ENCODE measurements at places on chromosomes 4 and X.

- peak; percentile 20 for DNase-seq
These were observed 68.5 kb downstream of the CEP44 start for GRCh38 chr4:174352061-174352819.

DNA sequence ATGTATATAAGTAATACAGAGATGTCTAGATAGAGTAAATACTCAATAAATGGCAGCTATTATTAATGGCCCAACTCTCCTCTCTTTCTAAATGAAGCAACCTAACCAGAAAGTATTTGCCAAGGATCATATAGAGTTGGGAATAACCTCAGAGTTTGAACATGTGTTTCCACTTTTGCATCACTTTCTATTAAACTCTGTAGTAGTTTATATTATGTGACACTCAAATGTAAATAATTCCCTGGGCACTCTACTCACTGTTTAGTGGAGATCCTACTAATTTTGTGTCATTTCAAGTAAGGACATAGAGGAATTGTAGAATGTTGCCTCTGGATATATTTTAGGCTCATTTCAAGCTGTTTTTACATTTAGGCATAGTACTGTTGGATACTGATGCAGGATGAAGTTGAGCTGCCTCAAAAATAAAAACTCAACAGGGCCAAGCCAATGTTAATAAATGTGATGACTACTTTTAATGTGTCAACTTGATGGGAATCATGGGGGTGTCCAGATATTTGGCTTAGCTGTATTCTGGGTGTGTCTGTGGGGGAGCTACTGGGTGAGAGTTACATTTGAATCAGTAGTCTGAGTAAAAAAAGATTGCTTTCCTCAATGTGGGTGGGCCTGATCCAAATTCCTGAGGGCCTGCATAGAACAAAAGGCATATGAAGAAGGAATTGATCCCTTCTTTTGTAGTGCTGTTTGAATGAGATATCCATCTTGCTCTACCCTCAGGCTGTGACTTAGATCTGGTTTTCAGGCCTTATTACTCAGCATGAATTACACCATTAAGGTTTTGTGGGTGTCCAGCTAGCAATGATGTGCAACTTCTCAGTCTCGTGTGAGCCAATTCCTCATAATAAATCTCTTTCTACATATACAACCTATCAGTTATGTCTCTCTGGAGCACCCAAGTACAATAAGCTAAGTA is 1368.2 kb downstream of the STIM2 start:
- peak; percentile 84 for DNase-seq

- peak; percentile 14 for DNase-seq
These were observed 34.4 kb upstream of the BLTP1 start for GRCh38 chr4:122117743-122118142.

GRCh38 chr4:40627540-40627939 is 2.1 kb downstream of the RBM47 start:
- peak; percentile 19 for DNase-seq

DNA sequence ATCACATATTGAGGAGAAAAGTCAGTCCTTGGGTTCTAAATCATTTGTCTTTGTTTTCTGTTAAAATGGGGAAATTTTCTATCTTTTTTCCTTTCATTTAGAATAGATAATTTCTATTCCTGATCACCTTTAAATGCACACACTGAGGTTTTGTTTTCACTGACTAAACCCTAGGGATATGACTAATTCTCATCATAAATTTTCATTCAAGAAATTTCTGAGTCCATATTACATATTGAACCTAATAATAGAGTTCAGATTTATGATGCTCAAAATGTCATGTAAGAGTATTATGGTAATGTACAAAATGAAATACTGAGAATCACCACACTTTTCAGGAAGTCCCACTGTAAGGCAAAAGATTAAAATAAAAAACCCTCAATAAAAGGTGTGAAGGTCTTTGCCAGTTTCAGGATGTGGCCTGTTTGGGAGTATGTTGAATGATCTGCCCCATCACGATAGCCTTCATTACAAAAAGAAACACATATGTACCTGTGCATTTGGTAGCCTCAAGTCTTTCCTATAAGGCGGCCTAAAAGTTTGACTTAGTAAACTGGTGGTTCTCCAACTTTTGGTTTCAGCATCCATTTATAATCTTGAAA is 49.4 kb downstream of the LEF1 start:
- no peak for DNase-seq

- DNase-seq: peak; percentile 61
These were observed 3.9 kb downstream of the LOC101059915 start for GRCh38 chrX:71671043-71671780.

DNA sequence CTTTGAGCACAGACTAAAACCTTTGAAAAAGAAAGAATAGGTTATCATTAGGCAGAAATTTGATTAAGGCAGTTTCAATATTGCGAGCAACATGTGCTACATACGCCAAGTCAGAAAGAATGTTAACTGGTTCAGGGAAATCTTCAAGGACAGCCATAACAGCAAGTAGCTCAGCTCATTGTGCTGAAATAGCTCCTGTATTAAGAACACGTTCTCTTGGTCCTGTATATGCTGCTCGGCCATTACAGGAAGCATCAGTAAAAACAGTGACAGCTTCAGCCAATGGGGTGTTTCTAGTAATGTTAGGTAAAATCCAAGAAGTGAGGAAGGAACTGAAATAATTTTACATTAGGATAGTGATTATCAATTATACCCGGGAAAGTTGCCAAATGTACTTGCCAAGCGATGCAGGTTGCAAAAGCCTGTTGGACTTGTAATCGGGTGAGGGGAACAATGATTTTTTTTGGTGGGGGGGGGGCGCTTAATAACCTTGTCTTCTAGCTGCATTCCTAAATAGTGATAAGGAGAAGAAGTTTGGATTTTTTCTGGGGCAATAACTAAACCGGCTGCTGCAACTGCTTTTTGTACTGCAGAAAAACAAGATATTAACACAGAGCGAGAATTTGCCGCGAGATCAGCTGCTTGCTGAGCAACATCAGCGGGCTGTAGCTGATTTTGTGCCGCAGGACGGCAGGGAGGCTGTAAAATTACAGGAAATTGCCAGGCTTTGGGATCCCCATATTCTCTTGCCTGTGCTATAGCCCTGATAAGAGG is 49.4 kb upstream of the RASSF6 start:
- no peak for DNase-seq

- DNase-seq: no peak
These were observed 26.9 kb upstream of the RASGEF1B start for GRCh38 chr4:81498551-81499099.

DNA sequence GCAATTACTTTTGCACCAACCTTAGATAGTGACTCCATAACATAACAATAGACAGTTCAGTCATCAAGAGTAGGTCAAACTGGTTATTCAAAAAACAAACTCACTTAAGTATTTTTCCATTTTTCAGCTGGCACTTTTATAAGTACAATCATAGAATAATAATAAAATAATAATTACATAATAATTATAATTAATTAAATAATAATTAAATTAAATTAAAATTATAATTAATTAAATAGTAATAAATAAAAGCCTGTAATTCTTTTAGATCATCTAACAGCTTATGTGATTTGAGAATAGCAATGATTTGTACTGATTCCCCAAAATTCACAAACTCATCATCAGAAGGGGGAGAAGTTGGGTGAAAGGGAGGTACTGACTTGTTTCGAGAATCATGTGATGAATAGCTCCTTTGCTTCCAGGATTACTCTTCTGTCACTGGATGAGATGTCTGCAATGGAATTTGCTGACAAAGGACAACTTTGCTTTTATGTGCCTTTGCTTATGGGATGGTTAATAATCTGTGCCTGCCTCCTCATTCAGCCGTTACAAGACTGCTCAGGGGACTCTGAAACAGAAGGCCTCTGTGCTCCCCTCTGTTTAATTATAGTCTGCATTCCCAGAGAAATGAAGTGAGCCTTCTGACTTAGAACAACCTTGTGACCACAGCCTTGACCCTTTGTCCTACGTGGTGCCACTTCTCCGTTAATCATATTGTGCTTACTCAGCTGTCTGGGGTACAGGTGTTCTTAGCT is 104.8 kb upstream of the ENPEP start:
- DNase-seq: peak; percentile 12

DNA sequence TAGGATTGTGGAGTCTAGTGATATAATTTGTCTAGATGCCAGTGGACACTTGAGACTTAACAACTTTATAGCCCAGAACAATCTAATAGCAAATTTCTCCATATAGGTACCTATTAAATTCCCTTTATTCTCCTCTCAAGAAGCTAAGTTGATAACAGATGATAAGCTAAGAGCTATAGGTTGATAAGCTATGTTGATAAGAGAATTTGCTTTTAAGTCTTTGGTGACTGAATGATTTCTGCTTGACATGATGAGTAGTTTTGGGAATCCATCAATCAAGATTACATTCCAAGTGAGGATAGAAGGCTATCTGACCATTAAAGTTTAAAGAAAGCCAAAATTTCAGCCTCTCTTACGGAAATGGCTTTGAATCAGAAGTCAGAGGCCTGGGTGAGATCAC is 131.6 kb downstream of the EMCN start:
- DNase-seq: no peak

GRCh38 chrX:119759248-119759766 is 919 bp downstream of the SOWAHD start:
- DNase-seq: no peak

- DNase-seq: no peak
These were observed 330.1 kb upstream of the HAND2 start for GRCh38 chr4:173860094-173860493.

Measured in epithelial cell of esophagus (primary cell).